ENCODE measurements at places on chromosomes 11 and 22.

DNA sequence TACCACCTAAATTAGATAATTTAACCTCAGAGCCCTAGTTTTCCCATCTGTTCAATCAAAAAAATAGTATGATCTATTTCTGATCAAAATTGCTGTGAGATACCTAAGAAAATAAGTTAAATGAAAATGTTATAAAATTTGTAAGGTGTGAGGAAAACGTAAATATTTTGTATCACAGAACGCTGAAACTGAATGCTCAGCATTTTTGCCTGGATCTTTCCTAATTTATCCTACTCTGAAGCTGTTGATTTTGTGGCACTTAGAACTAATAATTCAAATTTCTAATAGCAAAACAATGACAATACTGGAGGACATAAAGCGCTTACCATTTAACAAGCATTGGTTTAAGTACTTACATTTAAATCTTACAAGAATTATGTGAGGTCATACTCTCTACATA is 674.2 kb downstream of the FAM181B start:
- DNase-seq, result no peak

- no peak for DNase-seq
Measured at GRCh38 chr22:42697542-42698013, 23.1 kb downstream of the A4GALT start.

GRCh38 chr22:35425971-35426800 is 26.2 kb downstream of the MCM5 start:
- no peak for DNase-seq

DNA sequence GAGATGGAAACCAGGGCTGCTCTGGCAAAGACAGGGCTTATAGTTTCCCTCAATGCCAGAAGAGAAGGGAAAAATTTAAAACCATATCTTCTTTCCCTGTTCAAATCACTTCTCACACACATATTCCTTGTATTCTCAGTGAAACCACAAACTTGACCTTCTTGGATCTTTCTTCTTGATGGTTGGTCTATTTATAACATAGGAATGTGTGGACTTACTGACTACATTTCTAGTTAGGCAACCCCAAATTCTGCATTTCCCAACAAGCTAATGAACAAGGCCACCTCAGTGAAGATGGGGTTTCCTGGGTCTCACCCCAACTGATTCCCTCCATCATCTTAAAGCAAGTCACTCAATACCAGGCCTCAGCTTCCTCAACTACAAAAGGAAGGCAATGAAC is 3.8 kb upstream of the QSER1 start:
- DNase-seq, result no peak

- no peak for DNase-seq
Measured at GRCh38 chr22:22171357-22172218, 73.0 kb upstream of the VPREB1 start.

DNA sequence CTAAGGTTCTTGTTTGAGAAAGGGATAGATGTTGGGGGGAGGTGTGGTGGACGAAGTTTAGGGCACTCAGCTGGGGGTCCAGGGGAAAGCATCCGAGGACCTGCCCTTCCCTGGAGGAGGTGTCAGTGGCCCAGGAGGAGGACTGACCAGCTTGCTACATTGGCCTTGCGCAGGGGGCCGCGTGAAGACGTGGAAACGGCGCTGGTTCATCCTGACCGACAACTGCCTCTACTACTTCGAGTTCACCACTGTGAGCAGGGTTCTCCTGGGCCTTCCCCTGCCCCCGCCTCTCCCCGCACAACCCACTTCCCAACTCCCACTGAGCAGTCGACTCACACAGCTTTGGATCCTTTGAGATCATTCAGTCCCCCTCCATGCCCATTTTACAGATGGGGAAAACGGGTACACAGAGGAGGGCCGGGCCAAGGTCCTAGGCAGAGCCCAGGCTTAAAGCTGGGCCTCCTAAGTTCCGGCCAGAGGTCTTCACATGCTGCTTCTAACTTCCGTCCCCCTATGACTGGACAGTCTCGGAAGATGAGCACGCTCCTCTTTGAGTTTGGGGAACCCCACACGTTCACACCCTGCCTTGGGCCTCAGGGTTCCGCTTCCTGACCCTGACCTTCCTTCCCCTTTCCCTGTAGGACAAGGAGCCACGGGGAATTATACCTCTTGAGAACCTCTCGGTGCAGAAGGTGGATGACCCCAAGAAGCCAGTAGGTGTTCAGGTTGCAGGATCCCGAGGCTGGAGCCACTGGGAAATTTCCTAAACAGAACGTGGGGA is 28.7 kb downstream of the CYTH4 start:
- no peak for DNase-seq

- DNase-seq, result no peak
Measured at GRCh38 chr11:73996161-73996747, 12.6 kb downstream of the UCP3 start.

- no peak for DNase-seq
Measured at GRCh38 chr22:19522190-19522880, 1.9 kb downstream of the CLDN5 start.

GRCh38 chr11:66247295-66247694 is 21.1 kb upstream of the RAB1B start:
- no peak for DNase-seq

DNA sequence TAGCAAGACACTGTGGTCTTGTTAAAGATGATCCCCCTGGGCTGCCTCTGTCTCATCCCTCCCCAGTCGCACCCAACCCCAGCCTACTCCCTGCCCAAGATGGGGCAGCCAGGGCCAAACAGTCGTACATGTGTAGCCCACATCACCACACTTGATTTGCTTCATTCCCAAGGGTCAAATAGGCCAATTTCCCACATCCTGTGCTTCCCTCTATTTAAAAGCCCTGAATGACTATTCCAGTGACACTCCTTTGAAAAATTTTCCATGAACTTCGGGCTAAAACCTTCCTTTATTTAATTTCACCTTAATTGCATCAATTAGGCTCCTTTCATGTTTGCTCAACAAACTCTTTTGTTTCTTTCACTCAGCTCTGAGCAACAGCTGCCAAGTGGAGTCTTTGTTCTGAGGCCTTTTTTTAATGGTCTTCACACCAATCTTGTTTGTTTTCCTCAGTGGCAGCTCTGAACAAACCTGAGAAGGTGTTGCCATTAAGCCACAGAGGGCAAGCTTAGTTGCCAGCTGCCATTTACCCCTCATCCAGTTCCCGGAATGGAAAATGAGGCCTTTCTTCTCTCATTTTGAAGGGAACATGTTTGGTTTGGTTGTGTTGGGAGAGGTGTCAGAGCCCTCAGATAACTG is 126.9 kb downstream of the APIP start:
- DNase-seq, result no peak

- DNase-seq, result no peak
Measured at GRCh38 chr11:36116161-36116560, 172.3 kb downstream of the LDLRAD3 start.

DNA sequence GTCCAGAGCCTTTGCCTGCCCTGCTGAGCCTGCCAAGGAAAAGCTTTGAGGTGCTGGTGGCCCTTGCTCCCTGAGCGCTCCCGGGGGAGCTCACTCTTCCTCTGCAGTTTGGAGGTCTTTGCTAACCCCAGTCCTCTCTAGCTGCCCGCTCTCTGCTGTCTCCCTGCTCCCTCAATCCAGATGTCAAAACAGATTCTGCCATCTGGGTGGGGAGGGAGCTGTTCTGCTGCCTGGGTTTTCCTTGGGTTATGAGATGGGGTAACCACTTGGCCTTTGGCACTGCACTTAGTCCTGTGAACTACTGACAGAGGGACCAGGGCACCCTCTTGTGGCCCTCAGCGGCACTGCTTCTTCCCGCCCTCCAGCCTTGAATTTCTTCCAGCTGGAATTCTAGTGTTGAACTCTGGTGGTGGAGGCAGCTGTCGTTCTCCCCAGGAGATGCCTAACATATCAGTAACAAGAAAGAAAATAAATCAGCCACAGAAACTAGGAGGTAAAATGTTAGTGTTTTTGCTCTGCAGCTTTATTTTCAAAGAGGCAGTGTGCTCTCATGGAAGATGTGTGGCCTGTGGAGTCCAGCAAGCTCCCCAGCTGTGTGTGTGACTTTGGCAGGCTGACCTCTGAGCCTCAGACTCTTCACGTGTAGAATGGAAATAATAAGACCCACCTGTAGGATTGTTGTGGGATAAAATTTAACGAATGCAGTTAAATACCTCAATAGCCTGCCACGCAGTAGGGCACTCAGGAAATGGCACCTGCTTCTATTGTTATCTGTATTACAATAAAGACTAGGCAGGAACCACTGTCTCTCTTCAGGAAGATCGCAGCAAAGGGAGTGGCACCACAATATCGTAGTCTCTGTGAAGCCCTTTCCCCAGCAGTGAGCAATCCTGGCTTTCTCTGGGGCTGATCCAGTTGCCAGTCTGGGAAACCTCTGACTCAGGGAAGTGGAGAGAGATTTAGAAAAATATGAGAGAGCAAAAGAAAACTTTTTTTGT is 23.4 kb downstream of the ARFGAP2 start:
- DNase-seq, result no peak

GRCh38 chr11:69475141-69475865 is 6.2 kb upstream of the LINC01488 start:
- no peak for DNase-seq

GRCh38 chr22:28983788-28984441 is 77.7 kb downstream of the C22orf31 start:
- DNase-seq, result no peak

- DNase-seq, result no peak
Measured at GRCh38 chr11:133697161-133697560, 148.2 kb downstream of the SPATA19 start.

- no peak for DNase-seq
Measured at GRCh38 chr11:114169321-114169749, 109.8 kb downstream of the ZBTB16 start.

DNA sequence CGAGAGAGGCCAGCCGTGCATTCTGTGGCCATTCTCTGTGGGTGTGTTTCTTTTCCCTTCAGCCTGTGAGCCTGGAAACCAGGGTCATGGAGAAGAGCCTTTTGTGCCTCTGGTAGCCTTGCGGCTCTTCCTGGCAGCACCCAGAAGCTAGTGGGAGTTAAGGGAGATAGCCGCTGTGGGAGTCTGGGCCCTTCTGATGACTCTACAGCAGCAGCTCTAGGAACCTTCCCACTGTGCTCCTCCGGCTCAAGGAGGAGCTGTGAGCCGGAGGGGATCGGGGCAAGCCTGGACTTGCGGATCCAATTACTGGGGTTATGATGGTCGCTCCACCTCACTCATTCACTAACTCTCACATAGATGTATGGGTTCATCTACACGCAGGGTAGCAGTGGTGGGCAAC is 10.5 kb downstream of the GTPBP1 start:
- no peak for DNase-seq

DNA sequence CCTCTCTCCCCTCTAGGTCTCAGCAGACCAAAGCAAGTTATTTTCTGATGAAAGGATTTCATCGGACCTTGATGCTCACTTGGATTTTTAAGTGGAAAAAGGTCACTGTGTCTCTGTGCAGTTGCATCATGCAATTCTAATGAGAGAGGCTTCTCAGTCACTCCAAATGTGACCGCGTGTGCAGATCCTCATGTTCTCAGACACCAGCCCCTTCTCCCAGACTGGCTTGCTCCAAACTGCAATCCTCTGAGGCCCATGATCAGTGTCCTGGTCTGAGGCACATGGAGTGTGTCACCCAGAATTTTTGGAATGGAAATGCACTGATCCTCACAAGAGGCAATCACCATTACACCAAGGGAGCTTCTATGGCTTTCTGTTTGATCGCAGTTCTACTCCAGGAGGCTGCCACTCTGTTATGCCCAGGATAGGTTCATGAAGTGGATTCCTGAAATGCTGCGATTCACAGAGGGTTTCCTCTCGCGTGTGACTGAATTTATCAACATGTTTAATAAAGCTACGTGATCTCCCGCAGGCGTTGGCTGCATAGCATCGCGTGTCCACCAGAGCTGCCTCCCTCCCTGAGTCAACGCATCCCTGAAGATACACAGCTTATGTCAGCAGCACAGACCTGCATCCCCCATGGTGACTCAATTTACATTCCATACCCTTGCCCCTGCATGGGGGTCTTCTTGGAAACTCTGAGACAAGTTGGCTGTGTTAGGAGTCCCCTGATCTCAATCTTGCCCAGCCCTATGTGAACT is 544.6 kb upstream of the B3GAT1 start:
- DNase-seq, result no peak

DNA sequence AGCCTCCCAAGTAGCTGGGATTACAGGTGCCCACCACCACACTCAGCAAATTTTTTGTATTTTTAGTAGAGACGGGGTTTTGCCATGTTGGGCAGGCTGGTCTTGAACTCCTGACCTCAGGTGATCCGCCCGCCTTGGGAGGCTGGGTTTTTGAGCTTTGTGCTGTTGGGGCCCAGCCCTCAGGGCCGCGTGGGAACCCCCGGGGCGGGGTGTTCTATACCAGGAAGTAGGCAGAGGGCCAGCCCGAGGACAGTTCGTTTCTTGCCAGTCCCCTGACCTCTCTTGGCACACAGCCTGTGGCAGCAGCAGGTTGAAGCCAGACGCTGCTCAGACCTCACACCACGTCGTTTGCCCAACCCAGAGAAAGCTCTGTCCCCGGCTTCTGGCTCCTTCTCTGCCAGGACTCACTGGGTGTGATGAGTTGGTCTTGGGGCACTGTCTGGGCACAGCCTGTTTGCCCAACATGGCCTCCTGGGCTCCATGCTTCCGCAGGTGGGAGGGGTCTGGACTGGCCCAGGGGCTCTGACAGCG is 24.9 kb upstream of the CHKA start:
- DNase-seq, result no peak

DNA sequence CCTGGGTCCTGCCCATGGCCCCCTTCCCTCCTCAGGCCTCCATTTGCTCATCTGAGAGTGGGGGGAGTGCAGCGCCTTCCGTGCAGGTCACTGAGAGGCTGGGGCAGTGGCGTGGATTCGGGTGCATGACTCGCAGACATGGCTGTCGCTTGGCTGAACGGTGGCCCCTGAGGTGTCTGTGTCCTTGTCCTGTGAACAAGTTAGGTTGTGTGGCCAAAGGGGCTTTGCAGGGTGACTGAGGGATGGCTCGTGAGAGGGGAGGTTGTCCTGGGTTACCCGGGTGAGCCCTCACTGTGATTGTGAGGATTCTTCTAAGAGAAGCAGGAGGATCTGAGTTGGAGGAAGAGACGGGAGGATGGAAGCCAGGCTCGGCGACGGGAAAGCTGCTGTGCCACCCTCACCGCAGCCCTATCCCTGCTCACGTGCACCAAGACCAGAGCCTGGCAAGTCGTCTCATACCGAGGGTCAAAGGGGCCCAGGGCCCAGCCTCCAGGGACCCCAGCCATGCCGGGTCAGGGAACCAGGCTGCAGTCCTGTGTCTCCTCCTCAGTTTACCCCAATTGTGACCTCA is 79.1 kb downstream of the KCNQ1 start:
- no peak for DNase-seq

DNA sequence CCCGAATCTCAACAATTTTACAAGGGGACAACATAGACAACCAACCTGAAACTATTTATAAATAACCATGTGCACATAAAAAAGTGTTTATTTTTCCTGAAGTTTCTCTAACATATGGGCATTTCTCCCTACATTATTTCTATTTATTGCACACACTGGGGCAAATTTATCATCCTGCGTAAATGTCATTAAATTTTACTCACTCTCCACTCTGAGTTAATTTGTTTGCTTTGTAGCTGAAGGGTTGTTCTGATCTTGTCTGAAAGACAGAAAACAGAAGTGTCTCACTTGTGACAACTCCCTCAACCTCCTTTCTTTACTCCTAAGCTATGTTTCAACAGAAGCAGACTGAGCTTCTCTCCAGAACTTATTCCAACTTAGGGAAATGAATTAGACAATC is 194.2 kb downstream of the HIPK3 start:
- DNase-seq, result no peak
